NCI-H2081 (cell line): ENCODE measurements at places on chromosomes 12 and 14.

DNA sequence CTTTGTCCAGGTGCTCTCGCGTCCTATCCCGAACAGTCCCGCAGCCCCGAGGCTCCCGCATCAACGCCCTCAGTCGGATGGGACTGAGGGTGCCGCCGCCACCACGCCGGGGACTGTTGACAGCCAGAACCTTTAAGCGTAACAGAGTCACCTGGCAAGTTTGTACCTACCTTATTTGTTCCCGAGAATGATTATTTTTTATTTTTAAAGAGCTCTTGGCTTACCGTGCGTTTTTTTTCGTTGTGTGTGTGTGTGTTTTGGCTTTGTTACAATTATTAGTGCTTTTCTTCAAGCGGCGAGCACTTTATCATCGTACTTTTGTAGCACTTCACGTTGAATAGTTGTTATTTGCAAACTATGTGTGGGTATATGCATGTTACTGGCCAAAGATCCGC is 463 bp downstream of the COA8 start:
- DNase-seq: no peak

- peak; percentile 36 for DNase-seq
Measured at GRCh38 chr12:15227004-15227679, 5.9 kb upstream of the RERG start.

GRCh38 chr12:9619411-9620179 is 11.9 kb upstream of the KLRB1 start:
- DNase-seq: no peak

- no peak for DNase-seq
Measured at GRCh38 chr12:119302451-119303080, 32.0 kb upstream of the CCDC60 start.

DNA sequence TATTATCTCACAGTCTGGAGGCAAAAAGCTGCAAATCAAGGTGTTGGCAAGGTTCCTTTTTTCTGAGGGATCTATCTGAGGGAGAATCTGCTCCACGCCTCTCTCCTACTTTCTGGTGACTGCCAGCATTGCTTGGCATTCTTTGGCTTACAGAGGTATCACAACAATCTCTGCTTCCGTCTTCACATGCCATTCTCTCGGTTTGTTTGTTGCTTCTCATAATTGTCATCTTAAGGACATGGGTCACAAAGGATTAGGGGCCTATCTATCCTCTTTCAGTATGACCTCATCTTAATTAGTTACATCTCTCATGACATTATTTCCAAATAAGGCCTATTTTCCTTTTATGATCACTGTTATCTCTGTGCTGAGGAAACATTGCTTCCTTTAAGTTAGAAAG is 345.0 kb downstream of the FOXG1 start:
- no peak for DNase-seq

DNA sequence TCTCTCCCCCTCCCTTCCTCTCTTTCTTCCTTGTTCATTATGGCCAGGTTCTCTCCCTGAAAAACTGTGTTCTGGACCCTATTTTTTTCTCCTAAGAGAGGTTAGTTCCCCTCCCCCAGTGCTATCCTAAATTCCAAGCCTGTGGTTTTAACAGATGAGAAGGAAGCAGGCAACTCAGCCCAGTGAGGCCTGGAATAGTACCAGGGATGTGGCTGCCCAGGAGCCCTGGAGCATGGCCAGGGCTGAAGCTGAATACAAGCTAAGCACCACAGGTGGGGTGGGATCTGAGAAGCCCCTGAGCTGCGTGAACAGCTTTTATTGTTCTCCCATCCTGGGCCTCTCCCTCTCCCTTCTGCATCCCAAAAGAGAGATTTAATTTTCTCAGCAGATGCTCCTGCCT is 1581.3 kb upstream of the TMEM132C start:
- DNase-seq: no peak

GRCh38 chr12:41476499-41477439 is 288.6 kb downstream of the PDZRN4 start:
- peak; percentile 56 for DNase-seq

GRCh38 chr14:93936926-93937325 is 9.8 kb downstream of the FAM181A start:
- DNase-seq: no peak

DNA sequence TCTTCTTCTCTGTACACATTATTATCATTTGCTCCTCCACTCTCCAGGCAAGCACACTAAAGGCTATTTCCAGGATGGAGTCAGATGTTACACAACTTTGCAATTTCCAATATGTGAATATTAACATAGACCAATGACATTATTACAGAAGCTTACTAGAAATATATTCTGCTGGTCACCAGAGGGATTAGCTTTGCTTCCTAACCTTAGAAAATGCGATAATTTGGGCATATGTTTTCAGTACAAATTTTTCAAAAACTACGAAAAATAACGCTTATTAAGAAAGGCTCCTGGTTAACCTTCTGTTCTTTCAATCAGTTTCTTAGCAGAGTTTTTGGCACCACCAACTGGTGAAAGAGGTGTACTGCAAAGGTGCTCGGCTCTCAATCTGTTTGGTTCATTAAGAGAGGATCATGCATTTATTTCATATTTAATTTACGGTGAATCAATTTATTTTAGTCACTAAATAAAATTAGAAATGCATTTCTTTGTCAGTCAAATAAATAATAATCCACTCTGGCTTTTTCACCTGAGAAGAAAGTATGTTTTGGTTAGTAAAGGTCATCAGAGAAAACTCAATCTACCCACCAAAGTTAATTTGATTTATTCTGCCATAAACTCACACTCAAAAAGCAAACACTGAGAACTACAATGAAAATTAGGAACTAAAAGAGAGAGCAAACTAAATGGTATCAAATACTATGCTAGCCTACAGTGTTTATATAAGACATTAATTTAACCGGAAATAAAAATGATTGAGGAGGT is 39.2 kb downstream of the EFCAB11 start:
- DNase-seq: peak; percentile 74

DNA sequence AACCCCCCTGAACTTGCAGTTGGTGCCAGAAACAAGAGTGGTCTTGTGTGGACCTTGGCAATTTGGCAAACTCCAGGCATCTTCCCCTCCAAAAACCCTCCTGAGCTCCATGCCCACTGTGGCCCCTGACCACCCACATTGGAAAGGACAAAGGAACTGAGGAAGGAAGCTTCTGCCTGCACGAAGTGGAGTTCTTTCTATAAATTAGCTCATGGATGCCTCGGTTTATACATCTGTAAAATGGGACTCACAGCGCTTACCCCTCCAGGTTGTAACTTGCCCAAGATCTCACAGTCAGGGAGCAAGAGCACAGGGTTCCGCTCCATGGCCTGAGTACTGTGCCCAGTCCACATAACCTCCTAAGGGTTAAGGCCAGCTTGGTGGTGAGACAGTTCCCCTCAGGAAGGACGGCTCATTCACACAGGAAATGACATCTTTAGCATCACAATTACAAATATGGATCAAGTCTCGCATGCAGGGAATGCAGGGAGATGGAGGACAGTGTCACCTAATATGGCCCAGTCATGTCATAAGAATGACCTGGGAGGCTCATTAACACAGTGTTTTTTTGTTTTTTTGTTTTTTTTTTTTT is 66.6 kb downstream of the CLMN start:
- no peak for DNase-seq

DNA sequence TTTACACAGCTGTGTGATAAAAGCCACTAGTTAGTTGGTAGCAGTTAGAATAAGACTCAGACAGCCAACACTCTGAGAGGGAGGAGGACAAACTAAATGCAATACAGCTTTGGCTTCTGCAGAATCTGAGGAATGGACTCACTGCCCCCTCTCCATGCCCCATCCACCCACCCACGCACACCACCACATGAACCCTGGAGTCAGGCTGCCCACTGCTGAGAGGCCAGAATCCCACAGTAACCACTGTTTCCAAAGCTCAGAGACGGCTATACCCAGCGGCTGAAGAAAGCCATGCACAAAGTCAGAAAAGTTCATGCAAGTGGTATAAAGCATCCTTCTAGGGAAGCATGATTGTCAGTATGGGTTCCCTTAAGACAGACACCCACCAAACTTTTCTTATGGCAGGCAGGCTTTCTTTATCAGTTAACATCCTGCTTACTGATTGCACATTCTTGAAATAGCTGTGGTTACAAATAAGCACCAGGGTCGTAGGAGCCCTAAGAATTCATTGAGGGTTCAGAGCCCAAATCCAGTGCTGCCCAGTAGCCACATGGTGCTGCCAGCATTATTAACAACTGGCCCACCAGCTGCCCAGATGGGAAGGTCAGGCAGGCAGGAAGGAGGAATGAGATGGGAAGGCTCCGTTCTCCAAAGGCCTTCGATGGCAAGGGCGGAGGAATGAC is 61.5 kb downstream of the NT5DC3 start:
- no peak for DNase-seq

GRCh38 chr12:107759410-107759809 is 1.5 kb downstream of the PRDM4 start:
- DNase-seq: peak; percentile 73

DNA sequence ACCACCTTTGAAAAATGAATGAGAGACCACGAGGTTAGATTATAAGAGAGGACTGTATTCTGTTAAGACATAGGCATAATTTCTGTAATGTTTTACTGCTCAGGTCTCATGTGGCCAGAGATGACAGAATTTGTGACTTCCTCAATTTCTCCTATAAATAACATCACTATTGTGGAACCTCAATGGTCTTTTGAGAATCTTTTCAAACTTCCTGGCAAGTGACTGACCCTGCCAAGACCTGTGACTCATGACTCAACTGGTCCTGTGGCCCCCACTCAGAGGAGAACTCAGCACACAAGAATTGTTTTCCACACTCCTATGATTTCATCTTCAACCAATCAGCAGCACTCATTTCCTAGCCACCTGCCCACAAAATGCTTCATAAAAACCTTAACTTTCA is 508.2 kb upstream of the ATP2B1 start:
- DNase-seq: no peak
